Fibroblast of the conjunctiva (primary cell): ENCODE measurements at places on chromosomes 3 and 15.

DNA sequence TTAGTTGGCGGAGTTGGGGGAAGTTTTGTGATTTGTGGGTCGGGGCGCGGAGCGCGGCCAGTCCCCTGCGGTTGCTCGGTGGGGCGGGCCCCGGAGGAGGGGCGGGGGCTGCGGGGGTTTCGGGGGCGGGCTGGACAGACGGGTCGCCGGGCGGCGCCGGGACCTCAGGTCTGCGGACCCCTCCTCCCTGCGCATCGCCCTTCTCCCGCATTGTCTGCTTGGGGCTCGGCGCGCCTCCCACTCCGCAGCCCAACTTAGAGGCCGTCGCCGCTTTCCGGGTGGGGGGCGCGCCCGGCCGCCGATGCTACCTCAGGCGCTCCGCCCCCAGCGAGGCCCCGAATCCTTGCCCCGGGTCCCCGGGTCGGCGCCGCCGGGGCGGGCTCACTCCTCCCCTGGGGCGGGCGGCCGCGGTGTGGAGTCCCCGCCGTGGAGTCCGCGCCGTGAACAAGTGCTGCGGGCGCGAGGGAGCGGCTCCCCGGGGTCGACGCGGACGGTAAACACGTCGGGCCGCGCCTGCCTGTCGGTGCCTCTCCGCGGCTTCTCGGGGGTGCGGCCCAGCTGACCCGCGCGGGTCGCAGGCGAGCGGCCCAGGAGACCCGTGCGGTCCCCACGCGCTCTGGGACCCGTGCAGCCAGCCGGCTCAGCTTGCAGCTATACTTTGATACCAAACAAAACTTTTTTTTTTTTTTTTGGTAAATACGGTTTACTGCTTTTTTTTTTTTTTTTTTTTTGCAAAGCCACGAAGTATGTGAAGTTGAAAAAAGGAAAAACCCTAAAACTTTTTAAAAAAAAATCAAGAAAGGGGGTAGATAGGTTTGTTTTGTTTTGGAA, 624 bp downstream of the AKAP13 start:
- no peak for DNase-seq

- DNase-seq: no peak
Measured at GRCh38 chr15:41990691-41991090, 18.3 kb upstream of the EHD4 start.

- peak; percentile 8 for DNase-seq
Measured at GRCh38 chr3:148924562-148924961, 59.5 kb downstream of the CPA3 start.

GRCh38 chr15:101048581-101049030, 129.4 kb downstream of the LRRK1 start:
- DNase-seq: no peak

DNA sequence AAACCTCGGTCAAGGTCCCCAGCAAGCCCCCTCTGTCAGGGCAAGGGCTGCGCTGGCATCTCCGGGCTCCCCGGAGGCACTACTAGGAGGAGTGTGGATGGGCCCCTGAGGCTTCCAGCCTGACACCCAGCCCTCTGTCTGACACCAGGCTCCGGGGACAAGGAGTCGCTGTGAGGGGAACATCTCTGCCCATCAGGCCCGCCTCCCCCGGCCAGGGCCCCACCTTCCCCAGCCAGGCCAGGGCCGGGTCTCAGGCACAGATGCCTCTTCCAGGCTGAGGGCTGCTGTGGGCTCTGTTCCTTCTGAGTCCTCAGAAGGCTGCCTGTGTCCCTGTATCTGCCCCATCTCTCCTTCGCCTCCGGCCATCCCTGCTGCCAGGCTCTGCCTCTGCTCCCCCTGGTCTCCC, 15.8 kb downstream of the CSPG4 start:
- no peak for DNase-seq

DNA sequence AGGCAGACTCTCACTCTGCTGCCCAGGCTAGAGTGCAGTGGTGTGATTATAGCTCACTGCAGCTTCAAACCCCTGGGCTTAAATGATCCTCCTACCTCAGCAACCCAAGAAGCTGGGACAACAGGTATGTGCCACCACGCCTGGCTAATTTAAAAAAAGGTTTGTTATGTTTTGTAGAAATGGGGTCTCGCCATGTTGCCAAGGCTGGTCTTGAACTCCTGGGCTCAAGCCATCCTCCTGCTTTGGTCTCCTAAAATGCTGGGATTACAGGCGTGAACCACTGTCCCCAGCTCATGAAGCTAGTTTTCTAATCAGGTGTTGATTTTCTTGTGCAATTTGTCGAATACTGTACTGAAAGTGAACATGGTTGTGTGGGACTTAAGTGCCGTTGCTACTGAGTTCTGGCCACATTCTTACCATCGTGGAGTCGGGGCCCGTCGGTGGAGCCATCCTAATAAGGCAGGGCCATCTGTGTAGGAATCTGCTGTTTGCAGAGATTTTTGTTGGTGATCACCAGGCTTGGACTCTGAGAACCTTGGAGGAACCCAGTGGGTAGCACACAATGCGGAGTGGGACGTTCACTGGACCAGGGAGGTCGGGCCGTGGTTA, 193.2 kb downstream of the GOLGA6L6 start:
- DNase-seq: no peak

DNA sequence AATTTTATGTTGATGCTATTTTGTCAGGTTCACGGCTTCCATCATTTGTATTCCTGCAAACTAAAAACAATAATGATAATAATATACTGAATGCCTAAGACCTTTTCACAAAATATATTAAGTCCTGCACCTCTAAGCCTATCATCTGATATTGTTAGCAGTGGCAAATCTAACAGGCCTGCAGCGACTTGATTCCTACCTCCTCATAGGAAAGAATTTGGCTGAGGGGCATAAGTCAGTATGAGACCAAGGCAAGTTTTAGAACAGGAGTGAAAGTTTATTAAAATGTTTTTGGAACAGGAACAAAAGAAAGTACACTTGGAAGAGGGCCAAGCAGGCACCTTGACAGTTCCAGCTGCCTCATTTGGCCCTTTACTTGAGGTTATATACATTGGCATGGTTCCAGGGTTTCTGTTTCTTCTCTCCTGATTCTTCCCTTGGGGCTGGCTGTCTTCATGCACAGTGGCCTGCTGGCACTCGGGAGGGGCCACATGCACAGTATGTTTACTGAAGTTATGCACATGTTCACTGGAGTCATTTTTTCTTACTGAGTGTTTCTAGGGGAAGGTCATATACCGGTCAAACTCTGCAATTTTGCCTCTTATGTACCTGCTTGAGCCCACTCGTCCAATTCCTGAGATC, 418.1 kb downstream of the EPHA6 start:
- DNase-seq: no peak
